ENCODE measurements at places on chromosomes 1 and 21. TPM values are rescaled to one million over a fixed set of nuclear protein-coding genes. Genes with fewer than 3 reads are reported as not detected.

DNA sequence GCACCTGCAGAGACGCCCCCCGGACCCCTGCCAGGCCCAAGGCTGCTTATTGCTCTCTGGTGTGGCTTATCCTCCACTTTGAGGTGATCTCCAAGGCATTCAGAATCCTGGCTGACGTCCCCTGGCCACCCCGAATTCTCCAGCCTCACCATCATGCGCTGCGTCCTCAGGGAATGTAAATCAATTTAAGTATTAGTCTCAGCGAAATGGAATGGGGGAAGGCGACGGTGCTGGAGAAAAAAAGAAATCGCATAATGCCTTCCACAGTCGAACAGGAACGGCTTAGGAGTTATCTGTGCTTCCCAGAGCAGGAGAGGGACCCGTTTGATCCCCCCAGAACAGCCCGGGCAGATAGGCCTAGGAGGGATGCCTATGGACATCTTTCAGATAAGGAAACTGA, 2.9 kb downstream of the EPHA8 start:
- H3K27ac ChIP-seq = no peak overlapping the region
- H3K36me3 ChIP-seq = no peaks in the 10 kb centered on the region
- DNase-seq = no peak
- H3K4me3 ChIP-seq = no peak overlapping the region
- H3K27me3 ChIP-seq = peaks cover 33% of the 10 kb centered on the region

DNA sequence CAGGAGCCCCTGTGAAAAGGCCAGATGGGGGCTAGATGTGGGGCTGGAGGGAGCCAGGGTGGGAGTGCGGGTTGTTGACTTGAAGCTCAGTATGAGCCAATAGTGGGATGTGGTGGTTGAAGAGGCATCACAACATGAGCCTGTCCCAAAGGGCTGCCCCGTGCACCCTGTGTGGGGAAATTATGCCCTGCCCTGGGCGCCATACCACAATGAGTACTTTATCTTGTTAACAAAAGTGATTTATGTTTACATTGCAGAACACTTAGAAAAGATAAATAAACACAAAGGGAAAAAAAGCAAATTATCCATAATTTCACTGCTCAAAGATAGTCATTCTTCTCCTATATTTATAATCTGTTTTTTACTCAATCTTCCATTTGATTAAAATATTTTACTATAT, 1.6 kb upstream of the NFASC start:
- DNase-seq = no peak
- peaks cover 3% of the 10 kb centered on the region for H3K27me3 ChIP-seq
- no peak overlapping the region for H3K27ac ChIP-seq
- H3K4me1 ChIP-seq = no peaks in the 10 kb centered on the region

GRCh38 chr21:45589686-45590245, 47.5 kb upstream of the SLC19A1 start:
- H3K36me3 ChIP-seq = peaks cover 20% of the 10 kb centered on the region
- H3K27ac ChIP-seq = no peak overlapping the region
- H3K4me1 ChIP-seq = no peaks in the 10 kb centered on the region

- H3K27ac ChIP-seq = no peak overlapping the region
- H3K4me3 ChIP-seq = no peak overlapping the region
- no peaks in the 10 kb centered on the region for H3K4me1 ChIP-seq
- H3K36me3 ChIP-seq = no peaks in the 10 kb centered on the region
- H3K27me3 ChIP-seq = peaks cover 9% of the 10 kb centered on the region
These were observed 14.7 kb downstream of the NAV1 start for GRCh38 chr1:201553496-201554189.

- H3K4me1 ChIP-seq = no peaks in the 10 kb centered on the region
- DNase-seq = no peak
- peaks cover 29% of the 10 kb centered on the region for H3K27me3 ChIP-seq
These were observed 131.4 kb downstream of the IER5 start for GRCh38 chr1:181219938-181220337.

GRCh38 chr21:27570306-27570868, 603.5 kb upstream of the ADAMTS5 start:
- DNase-seq = no peak
- H3K27me3 ChIP-seq = no peaks in the 10 kb centered on the region
- no peaks in the 10 kb centered on the region for H3K36me3 ChIP-seq

GRCh38 chr1:218346391-218347204, 1.5 kb downstream of the TGFB2 start:
- no peak overlapping the region for H3K4me3 ChIP-seq
- H3K36me3 ChIP-seq = no peaks in the 10 kb centered on the region
- H3K27me3 ChIP-seq = peaks cover 32% of the 10 kb centered on the region

The TEDDM1 gene
- not detected for total RNA-seq

The DNAI4 gene
- total RNA-seq = 0.76 TPM

The CACNA1S gene
- total RNA-seq = not detected

The MSH4 gene
- total RNA-seq = 0.19 TPM
